ENCODE measurements at places on chromosomes 13 and 19.

DNA sequence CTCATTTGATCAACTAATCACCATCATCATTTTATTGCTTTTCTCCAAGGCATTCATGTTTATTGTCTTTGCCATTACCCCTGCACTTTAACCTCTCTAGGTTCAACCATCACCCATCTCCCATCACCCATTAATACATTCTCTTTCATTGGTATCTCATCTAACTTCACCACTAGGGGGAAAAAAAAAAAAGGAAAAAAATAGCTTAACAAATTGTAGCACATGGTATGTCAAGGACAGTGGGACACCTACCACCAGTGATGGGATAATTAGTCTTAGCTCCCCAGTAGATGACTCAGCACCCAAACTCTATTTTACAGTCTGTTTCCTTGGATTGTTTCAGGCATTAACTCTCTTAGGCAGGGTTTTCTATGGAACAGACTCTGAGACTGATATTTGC is 1770.2 kb upstream of the MIR17HG start:
- DNase-seq, result no peak

DNA sequence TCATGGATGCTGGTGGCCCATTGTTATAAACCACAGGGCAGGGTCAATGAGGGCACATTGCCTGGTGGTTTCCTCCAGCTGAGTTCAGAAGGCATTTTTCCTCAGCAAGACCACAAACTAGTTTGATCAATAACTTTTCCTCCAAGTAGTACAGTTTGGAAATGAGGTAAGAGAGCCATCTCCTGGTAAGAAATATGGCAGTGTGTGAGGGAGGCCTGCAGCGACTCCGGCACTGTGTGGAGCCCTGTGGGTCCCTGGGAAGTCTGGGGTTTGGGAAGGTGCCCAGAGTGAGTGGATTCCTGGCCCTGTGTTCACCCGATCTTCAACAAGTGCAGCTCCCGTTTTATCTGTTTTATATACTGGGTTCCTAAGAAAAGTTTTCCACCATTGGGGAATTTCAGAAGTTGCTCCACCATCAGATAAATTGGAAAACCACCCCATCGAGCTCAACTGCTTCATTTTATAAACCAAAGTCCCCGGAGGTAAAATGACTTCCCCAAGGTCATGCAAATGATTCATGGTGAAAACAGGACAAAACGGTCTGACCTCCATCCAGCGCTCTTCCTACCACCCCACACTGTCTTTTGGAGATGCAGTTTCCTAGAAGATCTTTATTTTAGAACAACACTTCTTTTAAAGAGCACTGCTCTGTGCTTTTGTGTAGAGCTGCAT is 148.4 kb downstream of the KATNAL1 start:
- no peak for DNase-seq

DNA sequence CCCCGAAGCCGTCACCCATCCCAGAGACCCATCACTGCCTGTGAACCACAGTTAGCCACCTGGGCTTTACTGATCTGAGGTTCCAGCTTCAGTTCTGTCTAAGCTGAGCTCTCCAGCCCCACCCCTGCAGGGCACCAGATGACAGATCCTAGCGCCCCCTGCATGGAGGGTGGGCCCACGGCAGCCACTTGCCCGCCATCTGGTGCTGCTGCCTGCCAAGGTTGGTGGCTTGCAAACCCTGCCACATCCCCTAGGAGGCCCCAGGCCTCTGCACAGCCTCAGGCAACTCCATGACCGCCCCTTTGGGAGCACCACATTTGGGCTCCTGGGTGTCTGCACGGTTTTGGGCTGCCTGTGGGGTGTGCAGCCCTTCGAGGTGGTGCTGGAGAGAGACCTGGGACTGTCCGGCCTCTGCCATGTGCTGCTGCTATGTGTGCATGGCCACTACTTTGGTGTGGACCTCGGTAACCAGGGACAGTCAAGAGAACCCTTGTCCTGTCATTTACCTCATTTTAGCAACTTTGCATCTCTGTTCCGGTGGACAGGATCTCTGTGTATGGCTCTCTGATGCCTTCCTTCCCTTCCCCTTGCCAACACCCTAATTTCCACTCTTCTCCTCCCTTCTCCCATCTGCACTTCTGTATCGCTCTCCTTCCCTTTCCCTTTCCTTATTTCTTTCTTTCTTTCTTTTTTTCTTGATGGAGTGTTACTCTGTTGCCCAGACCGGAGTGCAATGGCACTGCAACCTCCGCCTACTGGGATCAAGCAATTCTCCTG is 17.4 kb upstream of the SDHAF1 start:
- peak; percentile 87 for DNase-seq

DNA sequence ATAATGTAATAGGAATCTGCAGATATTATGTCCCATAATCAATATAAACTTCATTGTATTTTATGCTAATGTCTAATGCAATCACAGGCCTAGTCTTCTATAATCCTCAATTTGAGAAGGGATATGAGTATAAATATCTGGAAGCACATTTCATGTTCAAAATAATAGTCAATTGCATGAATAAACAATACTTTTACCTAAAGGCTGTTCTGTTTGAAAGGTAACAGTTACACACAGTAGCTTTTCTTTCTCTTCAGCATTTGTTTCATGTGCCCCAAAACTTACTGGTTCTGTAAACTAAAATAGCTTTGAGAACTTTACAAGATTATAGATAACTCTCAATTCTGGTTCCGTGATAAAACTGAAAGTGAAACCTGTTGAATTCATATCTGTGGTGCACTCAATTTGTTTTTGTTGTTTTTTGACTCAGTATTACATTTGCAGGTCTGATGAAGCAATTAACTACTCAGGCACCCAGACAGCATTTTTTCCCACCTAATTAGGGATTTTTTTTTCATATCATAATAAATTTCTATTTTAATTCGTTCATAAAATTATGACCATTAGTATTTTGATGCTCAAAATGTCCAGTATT is 1193.8 kb downstream of the SLITRK1 start:
- DNase-seq, result peak; percentile 61

GRCh38 chr19:34274827-34275625 is 20.7 kb downstream of the GARRE1 start:
- DNase-seq, result no peak

- no peak for DNase-seq
These were observed 648.3 kb upstream of the SPRY2 start for GRCh38 chr13:80989241-80989640.

DNA sequence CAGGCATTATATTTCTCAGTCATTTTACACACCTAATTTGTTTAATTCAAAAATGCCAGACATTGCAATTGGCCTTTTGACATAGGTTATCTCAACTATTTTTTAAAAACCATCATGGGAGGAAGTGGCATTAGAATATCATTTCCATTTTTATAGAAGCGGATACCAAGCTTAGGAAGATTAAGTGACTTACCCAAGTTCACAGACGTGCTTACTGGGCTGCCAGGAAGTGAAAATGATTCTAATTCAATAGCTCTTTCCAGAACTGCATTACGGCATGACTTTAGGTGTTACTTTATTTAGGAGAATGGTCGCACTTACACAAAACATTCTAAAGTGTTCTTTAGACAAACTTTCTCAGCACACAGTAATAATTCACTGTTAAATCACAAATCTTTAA is 231.9 kb downstream of the KLF12 start:
- no peak for DNase-seq

- no peak for DNase-seq
These were observed 259.4 kb upstream of the DACH1 start for GRCh38 chr13:72126424-72126823.

DNA sequence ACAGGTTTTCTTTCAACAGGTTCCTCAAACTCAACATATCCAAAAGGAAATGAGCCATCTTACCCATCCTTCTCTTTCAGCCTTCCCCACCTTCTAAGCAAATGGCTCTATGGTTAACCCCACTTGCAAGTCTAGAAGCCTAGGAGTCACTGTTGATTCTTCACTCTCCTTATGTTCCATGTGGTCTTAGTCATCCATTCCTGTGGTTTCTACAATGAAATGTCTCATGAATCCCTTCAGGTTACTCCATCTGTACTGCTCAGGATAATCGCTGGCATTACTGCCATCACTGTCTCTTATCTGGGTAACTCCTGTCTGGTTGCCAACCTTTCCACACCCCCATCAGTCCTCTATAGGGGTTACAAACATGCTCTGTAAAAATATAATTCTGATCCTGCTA is 381.3 kb downstream of the ENOX1 start:
- peak; percentile 7 for DNase-seq

GRCh38 chr13:27592865-27593264 is 27.5 kb downstream of the LNX2 start:
- no peak for DNase-seq

- no peak for DNase-seq
These were observed 258.6 kb upstream of the DACH1 start for GRCh38 chr13:72125561-72125960.

GRCh38 chr19:54302257-54302656 is 10.7 kb downstream of the LILRA5 start:
- peak; percentile 71 for DNase-seq

DNA sequence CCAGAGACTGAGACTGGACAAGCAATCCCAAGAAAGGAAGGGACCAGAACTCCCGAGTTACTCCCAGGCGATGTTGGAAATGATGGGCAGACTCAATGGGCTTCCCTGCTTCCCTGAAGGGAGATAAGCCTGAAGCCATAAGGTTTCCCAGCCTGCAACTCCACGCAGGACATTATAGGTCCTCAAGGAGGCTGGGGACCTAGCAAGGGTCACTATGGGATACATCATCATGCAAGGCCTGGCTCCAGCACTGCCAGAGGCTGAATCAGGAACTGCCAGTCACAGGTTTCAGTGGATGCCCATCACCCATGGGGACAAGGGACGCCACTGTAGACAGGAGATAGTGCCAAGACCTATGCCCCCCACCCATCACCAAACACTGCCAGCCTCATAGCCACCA is 338.7 kb downstream of the IRS2 start:
- DNase-seq, result no peak

GRCh38 chr13:98576200-98576945 is 534 bp downstream of the STK24 start:
- DNase-seq, result peak; percentile 57

- no peak for DNase-seq
These were observed 6.5 kb upstream of the N4BP2L2 start for GRCh38 chr13:32545083-32545482.

- DNase-seq, result peak; percentile 15
These were observed 129.0 kb upstream of the SPRY2 start for GRCh38 chr13:80469853-80470381.

DNA sequence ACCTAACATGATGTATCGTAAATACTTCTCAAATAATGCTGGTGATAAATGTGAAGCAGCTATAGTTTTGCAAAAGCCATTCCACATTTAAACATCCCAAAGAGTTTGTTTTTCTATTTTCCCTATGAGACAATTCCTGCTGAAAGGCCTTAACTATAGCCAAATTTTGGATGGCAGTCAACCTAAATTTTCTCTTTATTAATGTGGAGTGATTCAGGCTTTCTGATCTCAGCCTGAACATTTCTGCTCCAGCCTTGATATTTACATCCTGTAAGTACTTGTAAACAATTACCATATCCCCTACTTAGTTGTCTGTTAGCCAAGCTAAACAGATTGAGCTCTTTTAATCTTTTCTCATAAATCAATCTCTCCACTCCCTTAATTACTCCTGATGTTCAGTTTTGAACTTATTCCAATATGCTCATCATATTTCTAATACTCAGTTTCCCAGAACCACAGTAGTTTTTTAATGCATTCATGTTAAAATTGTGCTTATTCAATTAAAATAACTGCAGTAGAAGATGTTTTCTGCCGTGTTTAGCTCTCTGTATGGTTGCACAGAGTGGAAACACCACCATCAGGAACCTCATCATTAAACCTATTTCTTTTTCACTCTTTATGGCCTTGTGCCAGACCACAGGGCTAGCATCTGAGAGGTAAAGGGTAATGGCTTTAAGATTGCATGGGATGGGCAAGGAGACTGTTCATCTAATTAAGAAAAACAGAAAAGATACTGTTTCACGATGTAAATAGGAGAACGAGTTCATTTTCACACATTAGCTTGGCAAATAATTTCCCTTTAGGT is 1235.2 kb upstream of the SLC10A2 start:
- DNase-seq, result no peak

- no peak for DNase-seq
These were observed 10.2 kb downstream of the SMIM7 start for GRCh38 chr19:16649734-16650133.

DNA sequence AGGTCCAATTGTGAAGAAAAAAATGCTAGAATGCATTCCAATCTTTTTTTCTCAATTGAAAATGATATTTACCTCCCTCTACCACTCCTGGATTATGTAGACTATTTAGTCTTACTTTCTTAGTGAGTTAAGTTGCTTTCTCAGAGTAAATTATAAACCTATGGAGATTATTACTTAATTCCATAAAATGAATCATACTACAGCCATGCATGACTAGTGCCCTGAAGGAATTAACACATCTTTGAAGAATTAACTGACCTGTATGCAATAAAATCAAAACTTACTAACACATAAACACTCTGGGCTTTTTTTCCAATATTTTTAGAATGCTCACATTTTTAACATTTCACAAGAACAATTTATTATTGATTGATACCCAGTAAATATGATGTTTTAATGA is 379.4 kb upstream of the DACH1 start:
- no peak for DNase-seq

- DNase-seq, result peak; percentile 94
These were observed 25.3 kb upstream of the OR10H2 start for GRCh38 chr19:15702534-15702930.

DNA sequence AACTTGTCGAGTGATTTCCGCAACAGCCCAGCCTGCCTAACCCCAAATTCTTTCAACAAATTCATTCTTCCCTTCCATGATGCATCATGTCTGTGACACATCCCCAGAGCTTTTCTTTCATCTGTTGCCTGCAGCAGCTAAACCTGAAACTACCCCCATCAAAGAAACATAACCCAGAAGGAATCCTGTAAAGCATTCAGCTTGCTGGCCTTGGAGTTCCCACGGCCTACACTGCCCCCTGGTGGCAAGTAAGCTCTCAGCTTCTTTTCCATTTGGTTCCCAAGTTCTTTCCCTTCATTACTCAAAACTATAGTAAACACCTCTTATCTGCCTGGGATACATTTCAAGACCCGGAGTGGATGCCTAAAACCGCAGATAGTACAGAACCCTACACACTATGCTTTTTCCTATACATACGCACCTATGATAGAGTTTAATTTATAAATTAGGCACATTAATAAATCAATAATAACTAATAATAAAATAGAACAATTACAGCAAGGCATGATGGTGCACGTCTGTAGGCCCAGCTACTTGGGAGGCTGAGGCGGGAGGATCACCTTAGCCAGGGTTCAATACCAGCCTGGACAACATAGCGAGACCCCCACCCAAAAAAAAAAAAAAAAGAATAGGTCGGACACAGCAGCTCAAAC is 7.4 kb downstream of the ETHE1 start:
- peak; percentile 84 for DNase-seq

DNA sequence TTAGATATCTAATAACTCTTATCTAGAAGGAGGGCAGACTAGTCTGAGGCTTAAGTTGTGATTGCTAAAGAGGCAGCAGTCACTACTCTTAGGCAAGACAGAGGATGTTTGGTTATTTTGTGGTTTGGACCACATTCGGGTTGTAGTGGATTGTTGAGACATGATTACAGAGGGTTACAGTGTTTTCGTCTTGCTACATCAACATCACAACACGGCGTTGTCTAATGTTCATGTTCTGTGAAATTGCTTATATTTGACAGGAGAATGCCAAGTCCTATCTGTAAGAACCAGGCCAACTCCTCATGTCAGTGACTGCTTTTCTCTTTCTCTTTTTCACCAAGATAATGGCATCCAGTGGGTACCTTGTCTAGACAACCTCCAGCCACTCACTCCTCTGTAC is 16.8 kb upstream of the TM9SF2 start:
- peak; percentile 87 for DNase-seq

GRCh38 chr13:50588491-50589130 is 254.9 kb downstream of the DLEU7 start:
- no peak for DNase-seq

GRCh38 chr19:24140099-24140498 is 53.1 kb downstream of the ZNF254 start:
- DNase-seq, result no peak

GRCh38 chr19:17234911-17235299 is 8.9 kb downstream of the OCEL1 start:
- DNase-seq, result peak; percentile 38

Data from common myeloid progenitor, CD34-positive (primary cell).